Fibroblast of the aortic adventitia (primary cell): ENCODE measurements at places on chromosomes 13 and 19. TPM values are rescaled to one million over a fixed set of nuclear protein-coding genes. Genes with fewer than 3 reads are reported as not detected.

The TLE6 gene
- 0.18 TPM in 1 of 2 replicates, not detected in the other for total RNA-seq

The APOC4 gene
- total RNA-seq: not detected in 2 replicates

The PRKCSH gene
- 113 and 115 TPM in 2 replicates for total RNA-seq

The ZNF260 gene
- 9.0 and 23.9 TPM in 2 replicates for total RNA-seq

The TUBB4A gene
- 0.41 TPM in 1 of 2 replicates, not detected in the other for total RNA-seq

The PSG3 gene
- not detected in 2 replicates for total RNA-seq

The F7 gene
- under 0.01 TPM in 1 of 2 replicates, not detected in the other for total RNA-seq

The NMRK2 gene
- not detected in 2 replicates for total RNA-seq

The AP3D1 gene
- total RNA-seq: 82.7 and 102 TPM in 2 replicates

The CYP4F3 gene
- not detected in 2 replicates for total RNA-seq

The ZNF850 gene
- total RNA-seq: 3.0 and 5.4 TPM in 2 replicates

The ZNF382 gene
- 4.6 and 17.7 TPM in 2 replicates for total RNA-seq

The KLK2 gene
- total RNA-seq: not detected in 2 replicates

The NLRP5 gene
- total RNA-seq: not detected in 2 replicates

The SERPINE3 gene
- total RNA-seq: not detected in 2 replicates

The HCST gene
- 0.81 and 2.7 TPM in 2 replicates for total RNA-seq

The PIK3R2 gene
- total RNA-seq: 36.7 and 41.3 TPM in 2 replicates

The ZNF90 gene
- total RNA-seq: 1.2 and 1.4 TPM in 2 replicates

The ERF gene
- total RNA-seq: 18.2 and 30.4 TPM in 2 replicates

The ZNF100 gene
- total RNA-seq: 2.4 and 5.2 TPM in 2 replicates

The TMEM190 gene
- total RNA-seq: not detected in 2 replicates

The ZNF284 gene
- total RNA-seq: 3.5 and 3.8 TPM in 2 replicates

The SOX21 gene
- 0.09 TPM in 1 of 2 replicates, not detected in the other for total RNA-seq

The ZNF799 gene
- total RNA-seq: 2.4 and 3.8 TPM in 2 replicates

The TMIGD2 gene
- total RNA-seq: not detected in 2 replicates

The SRRM5 gene
- total RNA-seq: 0.09 TPM in 1 of 2 replicates, not detected in the other

The AMER2 gene
- not detected in 2 replicates for total RNA-seq

The CYP2A6 gene
- total RNA-seq: not detected in 2 replicates

The DLL3 gene
- 0.09 TPM in 1 of 2 replicates, not detected in the other for total RNA-seq

The LRG1 gene
- total RNA-seq: not detected in 2 replicates

The ZNF829 gene
- total RNA-seq: 5.2 and 5.5 TPM in 2 replicates

The BLOC1S3 gene
- 7.7 and 16.1 TPM in 2 replicates for total RNA-seq

The ATXN8OS gene
- not detected in 2 replicates for total RNA-seq

The ERICH4 gene
- total RNA-seq: not detected in 2 replicates

The IZUMO2 gene
- not detected in 2 replicates for total RNA-seq

The FCAR gene
- total RNA-seq: not detected in 2 replicates

The CGB3 gene
- total RNA-seq: not detected in 2 replicates

The SLC7A10 gene
- not detected in 2 replicates for total RNA-seq

The CEACAM7 gene
- not detected in 2 replicates for total RNA-seq

The CATSPERD gene
- total RNA-seq: not detected in 2 replicates

The APC2 gene
- total RNA-seq: 0.27 and 0.57 TPM in 2 replicates

The SIGLEC6 gene
- total RNA-seq: not detected in 2 replicates

The NTN5 gene
- 0.09 TPM in 1 of 2 replicates, not detected in the other for total RNA-seq

The LYL1 gene
- total RNA-seq: 0.63 and 1.4 TPM in 2 replicates

The GIPC3 gene
- under 0.01 and 0.33 TPM in 2 replicates for total RNA-seq

The DAPK3 gene
- 64.7 and 82.8 TPM in 2 replicates for total RNA-seq

The KLK6 gene
- total RNA-seq: not detected in 2 replicates

The GPR108 gene
- total RNA-seq: 32.5 and 33.4 TPM in 2 replicates

The FAM124A gene
- 3.3 TPM in 1 of 2 replicates, not detected in the other for total RNA-seq

The RAB20 gene
- 1.6 and 3.5 TPM in 2 replicates for total RNA-seq

The LNX2 gene
- 6.1 TPM in 2 replicates for total RNA-seq

The CCL25 gene
- not detected in 2 replicates for total RNA-seq

The OR7A5 gene
- total RNA-seq: not detected in 2 replicates

The CLEC17A gene
- 0.09 TPM in 1 of 2 replicates, not detected in the other for total RNA-seq

The HSPB6 gene
- 297 and 713 TPM in 2 replicates for total RNA-seq

The NCAN gene
- not detected in 2 replicates for total RNA-seq

The CNN1 gene
- total RNA-seq: 2.2 and 4.2 TPM in 2 replicates

The CEACAM19 gene
- total RNA-seq: 1.3 and 2.5 TPM in 2 replicates
